Naive thymus-derived CD4-positive, alpha-beta T cell (primary cell): ENCODE measurements at places on chromosomes 11 and 22. TPM values are rescaled to one million over a fixed set of nuclear protein-coding genes. Genes with fewer than 3 reads are reported as not detected.

DNA sequence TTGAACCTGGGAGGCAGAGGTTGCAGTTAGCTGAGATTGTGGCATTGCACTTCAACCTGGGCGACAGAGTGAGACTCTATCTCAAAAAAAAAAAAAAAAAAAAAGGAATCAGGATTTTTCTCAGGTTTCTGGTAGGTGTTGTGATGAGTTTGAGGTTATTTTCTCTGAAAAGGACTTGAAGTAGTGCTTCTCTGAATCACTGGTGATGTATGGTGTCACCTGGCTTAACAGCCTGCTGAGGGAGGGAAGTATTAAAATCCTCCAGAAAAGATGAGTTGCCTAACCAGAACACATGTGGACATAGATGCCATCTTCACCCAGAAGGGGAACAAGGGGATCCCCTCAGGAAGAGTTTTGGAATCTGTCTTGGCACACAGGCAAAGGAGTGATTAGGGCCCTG is 20.1 kb downstream of the SMARCB1 start:
- H3K27ac ChIP-seq: no peak overlapping the region
- peaks cover 16% of the 10 kb centered on the region for H3K36me3 ChIP-seq
- no peaks in the 10 kb centered on the region for H3K4me1 ChIP-seq
- DNase-seq: no peak
- no peak overlapping the region for H3K4me3 ChIP-seq

- no peak overlapping the region for H3K4me3 ChIP-seq
- no peaks in the 10 kb centered on the region for H3K36me3 ChIP-seq
- no peaks in the 10 kb centered on the region for H3K4me1 ChIP-seq
Measured at GRCh38 chr11:105181521-105181920, 42.0 kb upstream of the CARD18 start.

GRCh38 chr11:43392713-43393112 is 34.0 kb downstream of the TTC17 start:
- no peaks in the 10 kb centered on the region for H3K27me3 ChIP-seq
- no peaks in the 10 kb centered on the region for H3K4me1 ChIP-seq
- no peak for DNase-seq
- no peak overlapping the region for H3K4me3 ChIP-seq

GRCh38 chr11:70460964-70461363 is 62.6 kb downstream of the CTTN start:
- no peaks in the 10 kb centered on the region for H3K36me3 ChIP-seq
- no peaks in the 10 kb centered on the region for H3K4me1 ChIP-seq
- H3K4me3 ChIP-seq: no peak overlapping the region
- DNase-seq: no peak
- no peaks in the 10 kb centered on the region for H3K27me3 ChIP-seq
- no peak overlapping the region for H3K27ac ChIP-seq

DNA sequence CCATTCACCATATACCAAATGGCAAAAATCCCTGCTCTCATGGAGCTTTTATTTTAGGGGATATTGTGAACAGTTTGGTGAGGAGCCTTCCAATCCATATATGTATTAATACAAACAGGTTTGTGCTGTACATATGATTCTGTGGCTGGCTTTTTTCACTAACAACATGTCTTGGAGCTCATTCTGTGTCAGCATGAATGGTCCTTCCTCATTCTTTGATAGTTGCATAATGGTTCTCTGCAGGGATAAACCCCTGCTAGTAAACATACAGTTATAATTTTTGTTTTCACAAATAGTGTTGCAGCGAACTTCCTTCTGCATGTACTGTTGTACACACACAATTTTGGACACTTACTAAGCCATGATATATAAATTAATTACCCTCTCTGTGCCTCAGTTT is 8.3 kb downstream of the PRR5L start:
- no peaks in the 10 kb centered on the region for H3K27me3 ChIP-seq
- H3K4me1 ChIP-seq: no peaks in the 10 kb centered on the region
- H3K36me3 ChIP-seq: no peaks in the 10 kb centered on the region
- H3K27ac ChIP-seq: no peak overlapping the region

The CYP2R1 gene
- total RNA-seq: 14.2 TPM

The RIMBP3B gene
- total RNA-seq: 4.1 TPM

The MRGPRX3 gene
- not detected for total RNA-seq

The MPPED2 gene
- total RNA-seq: not detected

The OTOG gene
- not detected for total RNA-seq
